NCI-H1694 treated with DMSO at 0.1 percent for 48 hours (cell line): ENCODE measurements at places on chromosomes 7 and 10.

- DNase-seq = no peak
Observed at GRCh38 chr7:47441796-47442604, 139.9 kb downstream of the TNS3 start.

DNA sequence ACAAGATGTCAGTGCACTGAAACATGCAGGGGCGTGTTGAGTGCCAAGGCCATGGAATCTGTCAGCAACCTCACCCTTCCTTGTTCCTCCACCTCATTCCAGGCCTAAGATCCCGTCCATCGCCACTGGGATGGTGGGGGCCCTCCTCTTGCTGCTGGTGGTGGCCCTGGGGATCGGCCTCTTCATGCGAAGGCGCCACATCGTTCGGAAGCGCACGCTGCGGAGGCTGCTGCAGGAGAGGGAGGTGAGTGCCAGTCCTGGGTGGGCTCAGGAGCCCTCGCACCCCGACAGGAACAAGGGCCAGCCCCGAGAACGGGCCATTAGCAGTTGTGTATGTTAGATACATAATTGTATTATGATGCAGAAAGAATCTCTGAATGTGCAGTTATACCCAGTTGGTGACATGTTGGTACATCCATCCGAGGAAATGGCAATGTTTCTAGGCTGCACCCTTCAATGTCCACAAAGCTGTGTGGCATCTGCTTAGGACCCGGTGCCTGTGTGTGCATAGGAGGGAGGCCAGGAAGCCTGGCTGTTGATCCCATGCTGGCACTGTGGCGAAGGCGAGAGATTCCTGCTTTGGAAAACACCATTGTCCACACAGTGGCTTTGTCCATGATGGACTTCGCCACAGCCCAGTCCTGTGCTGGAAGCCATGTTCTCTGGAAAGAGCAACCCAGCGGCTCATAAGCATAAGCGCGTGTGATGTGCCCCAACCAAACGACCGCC lies 154.2 kb downstream of the EGFR start:
- no peak for DNase-seq

GRCh38 chr10:12628964-12629766 lies 279.8 kb downstream of the CAMK1D start:
- no peak for DNase-seq

GRCh38 chr7:47307311-47307710 lies 274.6 kb downstream of the TNS3 start:
- DNase-seq = no peak

DNA sequence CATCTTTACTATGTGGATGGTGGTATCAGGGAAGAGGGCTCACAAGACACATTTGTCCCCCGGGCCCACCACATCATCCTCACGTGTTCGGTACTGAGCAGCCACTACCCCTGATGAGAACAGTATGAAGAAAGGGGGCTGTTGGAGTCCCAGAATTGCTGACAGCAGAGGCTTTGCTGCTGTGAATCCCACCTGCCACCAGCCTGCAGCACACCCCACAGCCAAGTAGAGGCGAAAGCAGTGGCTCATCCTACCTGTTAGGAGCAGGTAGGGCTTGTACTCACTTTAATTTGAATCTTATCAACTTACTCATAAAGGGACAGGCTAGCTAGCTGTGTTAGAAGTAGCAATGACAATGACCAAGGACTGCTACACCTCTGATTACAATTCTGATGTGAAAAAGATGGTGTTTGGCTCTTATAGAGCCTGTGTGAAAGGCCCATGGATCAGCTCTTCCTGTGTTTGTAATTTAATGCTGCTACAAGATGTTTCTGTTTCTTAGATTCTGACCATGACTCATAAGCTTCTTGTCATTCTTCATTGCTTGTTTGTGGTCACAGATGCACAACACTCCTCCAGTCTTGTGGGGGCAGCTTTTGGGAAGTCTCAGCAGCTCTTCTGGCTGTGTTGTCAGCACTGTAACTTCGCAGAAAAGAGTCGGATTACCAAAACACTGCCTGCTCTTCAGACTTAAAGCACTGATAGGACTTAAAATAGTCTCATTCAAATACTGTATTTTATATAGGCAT lies 9.1 kb upstream of the CSGALNACT2 start:
- DNase-seq = no peak

DNA sequence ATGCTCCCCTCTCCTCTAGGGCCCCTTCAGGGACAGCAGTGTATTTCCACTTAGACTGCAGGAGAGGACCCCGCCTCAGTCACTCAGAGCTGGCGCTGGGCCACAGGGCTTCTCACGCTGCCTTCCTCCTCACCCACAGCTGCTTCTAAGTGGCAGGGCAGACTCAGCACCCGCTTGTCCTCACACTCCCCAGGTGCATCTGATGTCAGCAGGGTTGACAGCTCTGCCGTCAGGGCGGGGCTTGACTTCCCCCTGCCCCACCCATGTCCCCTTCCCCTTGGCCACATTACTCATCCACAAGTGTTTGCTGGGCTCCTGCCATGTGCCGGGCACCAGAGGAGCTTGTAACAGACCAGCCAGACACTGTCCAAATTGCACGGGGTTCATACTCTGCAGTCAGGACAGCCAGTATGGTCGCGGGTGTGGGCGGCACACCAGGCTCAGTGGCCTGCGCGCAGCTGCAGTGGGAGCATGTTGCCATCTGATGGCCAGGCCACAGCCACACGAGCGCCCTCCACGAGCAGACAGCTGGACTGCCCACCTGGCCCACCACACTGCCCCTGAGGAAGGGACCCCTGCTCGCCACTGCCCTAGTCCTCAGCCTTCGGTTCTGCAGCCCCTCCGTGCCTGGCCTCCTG lies 29.3 kb upstream of the TTYH3 start:
- DNase-seq = no peak

- DNase-seq = no peak
Observed at GRCh38 chr7:14047709-14048399, 58.4 kb upstream of the ETV1 start.

DNA sequence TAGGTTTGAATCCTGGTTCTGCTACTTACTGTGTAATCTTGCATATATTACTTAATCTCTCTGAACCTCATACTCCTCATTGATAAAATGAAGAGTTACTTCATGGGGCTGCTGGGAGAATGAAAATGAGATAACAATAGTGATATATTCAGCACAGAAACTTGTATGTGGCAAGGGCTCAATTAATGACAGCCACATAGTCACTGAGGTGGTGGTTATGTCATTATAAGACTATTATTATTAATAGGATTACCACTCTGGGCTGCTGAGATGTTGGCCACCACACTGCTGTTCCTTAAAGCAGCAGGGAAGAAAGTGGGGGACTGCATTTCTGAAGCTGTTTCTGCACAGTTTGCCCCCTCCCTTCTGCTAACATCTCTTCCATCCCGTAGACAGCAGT lies 100.4 kb upstream of the PDLIM1 start:
- DNase-seq = no peak

GRCh38 chr10:4136121-4136520 lies 351.1 kb upstream of the KLF6 start:
- no peak for DNase-seq

GRCh38 chr7:68613897-68614296 lies 984.4 kb upstream of the AUTS2 start:
- DNase-seq = no peak

GRCh38 chr7:122485856-122486255 lies 181.3 kb upstream of the FEZF1 start:
- no peak for DNase-seq

DNA sequence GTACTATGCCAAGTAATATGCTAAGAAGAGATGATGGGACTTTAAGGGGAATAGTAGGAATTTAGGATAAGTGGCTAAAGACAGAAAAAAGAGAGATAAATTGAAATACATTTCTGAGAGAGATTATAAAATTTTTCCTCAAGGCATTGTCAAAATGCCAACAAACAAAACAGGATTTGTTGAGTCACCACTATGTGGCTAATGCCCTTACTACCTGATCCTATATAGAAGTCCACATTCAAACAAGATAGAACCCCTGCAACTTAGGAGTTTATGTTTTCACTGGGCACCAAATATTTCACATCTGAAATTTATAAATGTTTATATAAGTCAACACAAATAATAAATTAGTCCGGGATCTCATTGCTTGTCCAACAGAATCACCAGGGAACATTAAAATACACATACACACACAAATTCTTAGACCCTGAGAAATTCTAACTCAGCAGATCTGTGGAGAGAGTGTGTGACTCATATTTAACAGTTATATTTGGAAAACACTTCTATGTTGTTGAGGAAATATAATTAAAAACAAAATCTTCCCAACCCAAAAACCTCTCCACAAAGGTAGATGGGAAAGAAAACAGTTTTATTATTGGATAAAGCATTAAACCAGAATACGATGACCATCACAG lies 154.3 kb downstream of the PPP1R3A start:
- no peak for DNase-seq

GRCh38 chr10:116748041-116748440 lies 5.7 kb upstream of the HSPA12A start:
- DNase-seq = no peak

DNA sequence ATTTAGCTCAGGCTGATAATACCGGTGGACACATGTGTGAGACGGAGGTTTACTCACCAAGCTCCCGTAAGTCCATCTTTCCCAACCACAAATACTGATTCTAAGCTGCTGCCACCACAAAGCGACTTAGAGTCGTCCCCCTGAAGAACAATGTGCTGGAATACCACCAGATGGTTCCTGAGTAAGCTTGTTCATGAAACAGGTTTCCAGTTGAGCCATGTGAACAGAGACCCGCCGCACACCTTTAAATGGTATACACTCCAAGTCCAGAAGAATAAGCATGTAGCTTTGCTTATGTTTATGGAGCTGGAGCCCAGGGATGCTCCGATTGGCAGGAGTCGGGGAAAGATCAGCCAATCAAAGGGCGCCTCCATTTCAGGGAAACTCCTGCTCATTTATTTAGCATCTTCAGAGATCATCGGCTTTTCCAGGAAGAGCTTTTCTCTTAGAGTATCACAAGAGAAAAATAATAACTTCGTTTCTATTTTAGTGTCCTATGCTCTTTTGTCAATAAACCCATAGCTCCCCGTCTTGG lies 261.6 kb upstream of the AOAH start:
- DNase-seq = peak; percentile 75

DNA sequence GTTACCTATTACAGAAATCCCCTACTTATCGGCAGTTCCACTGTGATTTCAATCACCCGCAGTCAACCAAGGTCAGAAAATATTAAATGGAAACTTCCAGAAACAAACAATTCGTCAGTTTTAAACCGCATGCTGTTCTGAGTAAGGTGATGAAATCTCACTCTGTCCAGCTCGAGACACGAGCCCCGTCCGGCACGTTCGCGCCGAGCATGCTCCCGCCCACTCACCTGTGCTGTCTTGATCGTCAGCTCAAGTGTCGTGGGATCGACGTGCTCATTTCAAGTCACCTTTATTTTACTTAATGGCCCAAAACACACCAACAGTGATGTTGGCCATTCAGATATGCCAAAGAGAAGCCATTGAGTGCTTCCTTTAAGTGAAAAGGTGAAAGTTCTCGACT lies 21.2 kb downstream of the ESYT2 start:
- no peak for DNase-seq

- no peak for DNase-seq
Observed at GRCh38 chr10:3622427-3622826, 162.6 kb downstream of the KLF6 start.

DNA sequence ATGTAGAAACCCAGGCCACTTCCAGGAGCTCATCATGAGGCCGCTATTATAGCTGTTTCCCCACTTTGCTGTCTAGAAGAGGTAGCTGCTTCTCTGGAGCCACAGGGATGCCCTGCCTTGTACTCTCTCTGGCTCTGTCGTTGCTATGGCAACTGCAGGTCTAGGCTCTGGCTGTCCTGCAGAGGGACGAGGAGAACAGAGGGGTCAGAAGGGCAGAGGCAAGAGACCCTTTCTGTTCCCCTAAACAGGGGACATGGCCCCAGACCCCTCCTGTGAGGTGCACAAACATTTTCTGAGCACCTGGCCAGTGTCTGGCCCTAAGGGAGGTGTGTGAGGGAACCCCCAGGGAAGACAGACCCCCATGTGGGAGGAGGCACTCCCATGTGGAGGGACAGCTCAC lies 31.4 kb downstream of the ITPRIP start:
- no peak for DNase-seq

DNA sequence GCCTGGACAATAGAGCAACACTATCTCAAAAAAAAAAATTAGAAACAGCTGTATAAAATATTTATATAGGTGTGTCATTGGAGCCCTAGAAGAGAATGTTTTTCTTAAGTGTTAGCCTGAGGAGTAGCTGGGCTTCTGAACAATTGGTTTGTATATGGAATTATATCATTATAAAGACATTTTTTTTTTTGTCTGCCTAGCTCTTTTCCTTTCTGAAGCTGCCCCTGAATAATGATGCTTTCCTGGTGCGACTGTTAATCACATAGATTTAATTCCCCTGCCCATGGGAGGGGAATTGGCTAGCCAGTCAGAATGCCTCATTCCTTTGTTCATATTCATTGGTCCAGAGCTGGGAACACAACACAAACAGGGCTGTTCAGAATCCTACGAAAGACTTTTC lies 13.9 kb upstream of the ABCC2 start:
- DNase-seq = no peak

DNA sequence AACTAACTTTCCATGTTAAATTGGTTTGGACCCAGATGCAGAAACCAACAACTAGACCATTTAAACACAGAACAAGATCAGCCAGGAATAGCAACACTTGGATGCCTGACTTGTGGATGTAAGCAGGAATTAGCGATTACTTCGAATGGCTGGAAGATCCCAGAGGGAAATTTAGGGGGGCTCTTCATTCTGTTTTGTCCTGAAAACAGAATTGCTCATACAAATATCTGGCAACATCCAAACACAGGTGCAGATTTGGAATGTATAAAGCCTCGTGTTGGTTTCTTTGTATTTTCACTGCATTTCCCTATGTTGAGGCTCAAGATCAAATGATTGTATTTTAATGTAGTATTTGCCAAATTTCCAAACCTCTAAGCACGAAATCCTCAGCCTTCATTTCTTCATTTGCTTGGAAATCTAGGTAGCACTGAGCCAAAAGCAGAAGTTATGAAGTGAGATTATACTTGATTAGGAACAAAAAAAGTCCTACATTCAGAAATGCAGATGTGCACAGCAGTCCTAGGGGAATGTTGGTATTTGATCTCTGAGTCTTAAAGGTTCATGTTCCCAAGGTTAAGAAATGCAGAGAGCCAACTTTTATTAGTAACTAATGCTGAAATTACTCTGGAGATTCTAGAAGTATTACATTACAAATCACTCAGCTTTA lies 248.7 kb upstream of the TCF7L2 start:
- DNase-seq = no peak

- no peak for DNase-seq
Observed at GRCh38 chr10:126929391-126929790, 24.2 kb downstream of the DOCK1 start.

GRCh38 chr7:45365341-45365740 lies 207.8 kb downstream of the RAMP3 start:
- DNase-seq = no peak
